ENCODE measurements at places on chromosomes 1 and 21.

- no peak for DNase-seq
Observed at GRCh38 chr1:92862605-92863004, 30.8 kb downstream of the RPL5 start.

- no peak for DNase-seq
Observed at GRCh38 chr21:29649406-29649814, 290.4 kb downstream of the GRIK1 start.

- DNase-seq = no peak
Observed at GRCh38 chr1:7268983-7269382, 483.7 kb downstream of the CAMTA1 start.

DNA sequence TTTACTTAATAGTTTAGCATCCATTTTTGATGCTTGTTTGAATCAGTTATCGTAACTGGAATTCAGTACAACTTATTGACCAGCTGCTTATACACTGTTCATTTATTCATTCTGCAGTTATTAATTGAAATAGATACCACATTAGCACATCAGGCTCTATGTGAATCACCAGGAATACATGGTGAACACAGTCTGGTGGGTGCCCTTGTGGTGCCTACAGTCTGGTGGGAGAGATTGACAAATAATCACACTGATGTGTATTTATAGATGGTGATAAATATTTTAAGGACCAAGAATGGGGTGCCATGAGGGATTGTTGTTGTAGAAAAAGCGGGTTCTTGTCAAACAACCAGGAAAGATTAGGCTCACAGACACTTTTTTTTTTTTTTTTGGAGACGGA, 87.6 kb downstream of the ZFYVE9 start:
- no peak for DNase-seq

GRCh38 chr1:13465515-13465914, 48.3 kb downstream of the LRRC38 start:
- DNase-seq = no peak

GRCh38 chr1:107789817-107790524, 175.0 kb downstream of the VAV3 start:
- no peak for DNase-seq

GRCh38 chr21:33101300-33101911, 31.5 kb downstream of the OLIG1 start:
- DNase-seq = no peak

GRCh38 chr1:25922971-25923552, 16.8 kb upstream of the STMN1 start:
- peak; percentile 37 for DNase-seq

- DNase-seq = no peak
Observed at GRCh38 chr1:166340709-166341108, 173.9 kb upstream of the FAM78B start.

- DNase-seq = peak; percentile 86
Observed at GRCh38 chr1:159900086-159900680, at the start of gene CFAP45. Gene CFAP45, minus strand, starts transcription at chr1:159900165. Its CDS starts 67 bp downstream, at chr1:159900098.

GRCh38 chr1:212684076-212684475, 15.6 kb downstream of the BATF3 start:
- no peak for DNase-seq

DNA sequence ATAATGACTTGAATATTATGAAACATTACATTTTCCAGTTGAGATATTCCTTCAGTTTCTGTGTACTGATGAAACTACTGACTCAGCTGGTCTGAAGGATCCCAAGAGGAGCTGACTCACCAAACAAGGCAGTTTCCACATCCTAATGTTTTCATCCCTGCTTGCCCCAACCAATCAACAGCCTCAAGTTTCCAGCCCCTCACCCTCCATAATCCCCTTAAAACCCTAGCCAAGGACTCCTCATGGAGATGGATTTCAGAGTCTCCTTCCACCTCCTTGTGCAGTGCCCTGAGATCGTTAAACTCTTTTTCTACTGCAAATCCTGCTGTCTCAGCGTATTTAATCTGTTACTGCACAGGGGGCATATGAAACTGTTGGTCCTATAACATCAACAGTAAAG, 83.1 kb upstream of the HAO2 start:
- no peak for DNase-seq

DNA sequence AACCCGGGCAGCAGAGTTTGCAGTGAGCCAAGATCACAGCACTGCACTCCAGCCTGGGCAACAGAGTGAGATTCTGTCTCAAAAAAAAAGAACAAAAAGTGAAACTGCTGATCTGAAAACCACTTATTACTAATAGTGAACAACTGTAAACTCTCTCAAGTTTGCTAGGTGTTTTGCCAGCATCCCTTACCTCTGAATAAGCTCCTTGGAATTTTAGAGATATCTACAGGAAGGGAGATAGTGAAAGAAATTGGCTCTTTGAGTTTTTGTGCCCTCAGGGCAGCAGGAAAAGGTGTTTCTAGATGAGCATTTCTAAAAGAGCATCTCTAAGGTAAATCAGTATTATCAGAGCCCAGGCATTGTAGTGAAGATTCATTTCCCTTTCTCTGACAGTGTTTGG, 27.1 kb downstream of the PARK7 start:
- no peak for DNase-seq

- no peak for DNase-seq
Observed at GRCh38 chr1:236619398-236619797, 15.1 kb upstream of the HEATR1 start.

DNA sequence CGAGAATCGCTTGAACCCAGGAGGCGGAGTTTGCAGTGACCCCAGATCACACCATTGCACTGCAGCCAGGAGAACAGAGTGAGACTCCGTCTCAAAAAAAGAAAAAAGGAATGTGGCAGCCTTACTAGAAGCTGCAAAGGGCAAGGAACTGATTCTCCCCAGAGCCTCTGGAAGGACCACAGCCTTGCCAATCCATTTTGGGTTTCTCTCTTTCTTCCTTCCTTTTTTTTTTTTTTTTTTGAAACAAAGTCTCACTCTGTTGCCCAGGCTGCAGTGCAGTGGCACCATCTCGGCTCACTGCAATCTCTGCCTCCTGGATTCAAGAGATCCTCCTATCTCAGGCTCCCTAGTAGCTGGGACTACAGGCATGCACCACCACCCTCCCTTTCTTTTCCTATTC, 9.9 kb upstream of the IFNGR2 start:
- DNase-seq = no peak

DNA sequence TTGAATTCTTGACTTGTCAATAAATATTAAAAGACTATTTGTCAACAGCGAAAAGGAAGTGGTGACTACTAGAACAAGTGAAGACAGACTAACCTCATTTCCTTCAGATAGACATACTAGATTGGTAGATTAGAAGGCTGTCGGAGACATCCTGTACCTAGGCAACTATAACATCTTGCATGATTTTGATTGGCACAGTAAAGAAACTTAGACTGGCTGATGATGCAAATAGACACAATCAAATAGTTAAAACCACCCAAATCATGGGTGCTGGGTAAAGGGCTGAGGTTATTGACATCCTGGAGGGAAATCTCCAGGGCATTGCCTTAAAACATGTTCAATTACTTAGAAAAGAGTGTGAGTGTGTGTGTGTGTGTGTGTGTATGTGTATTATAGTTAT, 85.9 kb upstream of the EDEM3 start:
- DNase-seq = no peak

DNA sequence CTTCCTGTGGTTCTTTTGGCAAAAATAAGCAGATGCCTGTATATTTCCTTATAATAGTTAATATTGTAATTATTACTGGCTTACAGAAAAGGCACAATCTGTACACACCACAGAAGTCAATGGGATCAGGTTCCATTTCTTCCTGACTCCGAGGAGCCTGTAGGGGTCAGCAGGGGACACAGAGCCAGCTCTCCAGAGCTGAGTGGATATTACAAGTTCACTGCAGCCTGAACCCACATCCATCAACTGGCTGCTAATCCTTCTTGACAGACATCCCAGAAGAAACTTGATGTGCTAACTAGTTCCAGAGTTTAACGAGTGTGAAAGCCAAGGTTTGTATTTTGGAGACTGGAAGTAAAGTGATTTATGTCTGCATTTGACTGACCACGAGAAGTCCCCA, 203.8 kb downstream of the LMX1A start:
- peak; percentile 24 for DNase-seq

GRCh38 chr1:153750026-153750995, 22.5 kb downstream of the INTS3 start:
- no peak for DNase-seq

- DNase-seq = no peak
Observed at GRCh38 chr1:76298399-76298798, 223.9 kb downstream of the ST6GALNAC3 start.

- DNase-seq = no peak
Observed at GRCh38 chr1:184661801-184662200, 92.9 kb downstream of the EDEM3 start.

GRCh38 chr1:202068596-202068995, 54.1 kb upstream of the GPR37L1 start:
- no peak for DNase-seq

GRCh38 chr1:181588631-181589030, 105.3 kb downstream of the CACNA1E start:
- DNase-seq = no peak

GRCh38 chr1:199843861-199844260, 183.6 kb upstream of the NR5A2 start:
- DNase-seq = no peak

DNA sequence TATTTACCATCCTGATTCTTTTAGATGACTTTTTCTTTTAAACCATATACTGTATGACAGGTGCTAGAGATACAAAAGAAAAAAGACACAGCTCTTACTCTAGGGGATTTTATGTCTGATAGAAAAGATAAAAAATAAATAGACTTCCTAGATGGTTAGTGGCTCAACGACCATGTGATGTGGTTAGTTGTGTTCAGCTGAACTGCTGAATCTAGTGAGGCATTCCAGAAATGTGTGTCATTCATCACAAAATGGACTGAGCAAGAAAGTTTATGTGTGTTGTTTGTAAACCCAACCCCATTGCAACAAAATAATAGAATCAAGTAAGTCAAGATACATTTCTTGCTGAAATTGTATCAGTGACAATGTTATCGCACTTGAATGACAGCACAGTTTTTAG, 205.8 kb upstream of the LYPLAL1 start:
- no peak for DNase-seq

DNA sequence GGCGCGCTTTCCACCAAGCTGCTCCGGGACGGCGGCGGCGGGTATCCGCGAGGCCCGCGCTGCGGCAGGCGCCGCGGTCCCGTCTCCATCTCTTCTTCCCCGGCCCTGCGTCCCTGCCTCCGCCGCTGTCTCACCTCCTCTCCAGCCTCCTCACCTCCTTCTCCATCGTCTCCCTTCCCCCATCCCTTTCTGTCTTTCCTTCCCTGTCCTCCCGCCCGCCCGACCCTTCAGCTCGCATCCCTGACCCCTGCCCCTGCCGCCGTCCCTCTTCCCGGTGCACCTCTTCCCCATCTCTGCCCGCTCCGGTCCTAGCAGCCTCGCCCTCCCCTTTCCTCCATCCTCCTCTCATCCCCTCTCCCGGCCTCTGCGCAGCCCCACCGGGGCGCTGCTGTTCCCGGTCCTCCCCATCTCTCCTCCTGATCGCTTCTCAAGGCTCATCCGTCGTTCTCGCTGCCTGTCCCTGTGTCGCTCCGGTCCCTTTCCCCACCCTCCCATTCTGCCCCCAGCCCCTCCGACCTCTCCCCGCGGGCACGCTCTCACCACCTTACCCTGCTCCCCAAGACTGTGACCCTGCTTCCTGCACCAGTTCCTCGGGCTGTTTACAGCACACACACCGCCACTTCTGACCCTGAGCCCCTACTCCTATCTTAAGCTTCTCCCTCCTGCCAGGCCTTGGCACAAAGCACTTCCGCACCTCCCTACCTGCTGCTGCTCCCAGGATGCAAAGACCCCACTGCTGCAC, 760 bp upstream of the NPHP4 start:
- peak; percentile 71 for DNase-seq

GRCh38 chr1:150083907-150084306, 16.3 kb downstream of the VPS45 start:
- no peak for DNase-seq

DNA sequence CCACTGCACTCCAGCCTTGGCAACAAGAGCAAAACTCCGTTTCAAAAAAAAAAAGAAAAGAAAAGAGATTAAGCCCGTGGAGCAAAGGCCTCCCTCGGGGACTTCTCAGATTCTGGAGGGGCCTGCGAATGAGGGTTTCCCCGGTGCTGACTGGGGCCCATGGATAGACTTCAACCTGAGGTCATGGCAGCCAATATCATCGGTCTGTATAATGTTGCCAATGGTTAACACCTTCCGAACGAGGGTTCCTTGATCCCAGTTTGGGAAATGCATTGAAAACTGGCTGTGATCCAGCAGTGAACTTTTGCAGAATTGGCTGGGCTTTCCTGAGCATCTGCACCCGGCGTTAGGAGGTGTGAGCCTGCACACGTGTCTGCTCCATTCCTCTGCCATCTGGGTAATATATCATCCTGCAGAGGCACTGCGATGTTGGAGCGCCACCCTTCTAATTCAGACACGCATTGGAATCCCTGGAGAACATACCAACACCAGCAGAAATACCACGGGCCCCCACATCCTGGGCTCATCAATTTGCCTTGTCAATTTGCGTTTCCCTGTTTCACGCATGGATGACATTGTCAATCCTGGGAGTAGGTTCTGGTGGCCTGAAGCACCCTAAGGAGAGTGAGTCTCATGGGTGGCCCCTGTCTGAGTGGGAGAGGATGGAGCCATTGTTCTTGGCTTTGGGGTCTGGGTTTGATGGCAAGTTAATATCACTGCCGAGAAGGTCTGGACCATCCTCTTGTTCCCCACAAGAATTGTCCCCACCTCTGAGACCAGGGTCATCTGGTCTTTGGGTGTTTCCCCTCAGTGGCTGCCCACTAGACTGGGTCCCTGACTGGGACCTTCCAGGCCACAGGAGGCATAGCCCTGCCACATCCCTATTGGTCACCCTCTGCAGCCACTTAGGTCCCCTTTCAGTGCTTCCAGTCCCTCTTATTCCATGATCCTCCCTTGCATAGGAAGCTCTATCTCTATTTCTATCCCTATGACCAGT, 441.0 kb downstream of the PTPRU start:
- no peak for DNase-seq

DNA sequence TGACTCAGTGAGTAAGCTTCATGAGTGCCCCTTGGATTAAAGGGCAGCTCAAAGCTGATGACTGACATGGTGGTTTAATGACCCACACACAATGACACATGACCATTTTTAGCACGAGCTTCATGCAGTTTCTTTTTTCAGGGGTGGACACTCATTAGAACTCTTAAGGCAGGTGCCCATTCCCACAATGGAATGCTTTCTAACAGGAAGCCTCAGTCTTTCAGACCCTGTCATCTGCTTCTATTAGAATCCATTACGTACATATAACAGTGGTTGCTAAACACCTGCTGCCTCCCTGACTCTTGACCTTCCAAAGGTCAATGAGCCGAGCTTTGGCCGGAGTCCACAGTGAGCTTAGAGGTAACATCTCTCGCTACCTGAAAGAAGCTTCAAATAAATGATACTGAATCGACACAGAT, 27.4 kb downstream of the AKNAD1 start:
- no peak for DNase-seq

Data from NCI-H1105 treated with DMSO at 0.1 percent for 48 hours (cell line).